ENCODE measurements at places on chromosomes 12 and 14. TPM values are rescaled to one million over a fixed set of nuclear protein-coding genes. Genes with fewer than 3 reads are reported as not detected.

The PRKD1 gene
- not detected for total RNA-seq

The SOAT2 gene
- 6.7 TPM for total RNA-seq

GRCh38 chr12:117085318-117085947 lies 13.8 kb downstream of the TESC start:
- H3K4me3 ChIP-seq: no peak overlapping the region
- H3K36me3 ChIP-seq: peaks cover 12% of the 10 kb centered on the region

The CLEC1B gene
- not detected for total RNA-seq

The SLC6A12 gene
- not detected for total RNA-seq

The SPTB gene
- 0.07 TPM for total RNA-seq

DNA sequence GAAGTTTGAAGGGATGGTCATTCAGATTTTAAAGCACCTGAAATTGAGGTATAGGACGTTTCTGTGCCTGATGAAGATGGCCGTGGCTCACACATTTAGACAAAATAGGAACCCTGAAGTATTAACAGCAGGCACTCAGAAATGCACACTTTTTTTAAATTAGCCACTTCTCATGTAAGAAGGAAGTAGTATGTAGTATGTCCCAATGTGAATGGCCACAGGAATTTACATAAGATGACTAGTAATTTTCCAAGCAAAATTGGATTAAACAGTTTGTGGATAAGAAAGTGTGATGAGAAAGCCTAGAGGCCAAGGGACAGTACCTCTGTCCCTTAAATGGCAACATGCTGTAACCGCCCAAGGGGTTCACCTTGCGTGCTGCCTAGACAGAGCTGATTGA lies 1.8 kb upstream of the MIS18BP1 start:
- peak overlapping the region; percentile 91 for H3K4me3 ChIP-seq
- peak overlapping the region; percentile 96 for H3K27ac ChIP-seq
- peaks cover 24% of the 10 kb centered on the region for H3K4me1 ChIP-seq
- H3K36me3 ChIP-seq: peaks cover 15% of the 10 kb centered on the region
- no peaks in the 10 kb centered on the region for H3K27me3 ChIP-seq

GRCh38 chr12:10849425-10849878 lies at the start of gene PRR4:
TSS of gene PRR4 (minus strand) at chr12:10849475. CDS start at chr12:10849437, 38 bp downstream.
- peaks cover 35% of the 10 kb centered on the region for H3K4me1 ChIP-seq
- DNase-seq: peak; percentile 52
- no peaks in the 10 kb centered on the region for H3K27me3 ChIP-seq
- H3K4me3 ChIP-seq: no peak within 1 kb of the TSS
- peaks cover 11% of the 10 kb centered on the region for H3K36me3 ChIP-seq
- H3K27ac ChIP-seq: no peak within 1 kb of the TSS

DNA sequence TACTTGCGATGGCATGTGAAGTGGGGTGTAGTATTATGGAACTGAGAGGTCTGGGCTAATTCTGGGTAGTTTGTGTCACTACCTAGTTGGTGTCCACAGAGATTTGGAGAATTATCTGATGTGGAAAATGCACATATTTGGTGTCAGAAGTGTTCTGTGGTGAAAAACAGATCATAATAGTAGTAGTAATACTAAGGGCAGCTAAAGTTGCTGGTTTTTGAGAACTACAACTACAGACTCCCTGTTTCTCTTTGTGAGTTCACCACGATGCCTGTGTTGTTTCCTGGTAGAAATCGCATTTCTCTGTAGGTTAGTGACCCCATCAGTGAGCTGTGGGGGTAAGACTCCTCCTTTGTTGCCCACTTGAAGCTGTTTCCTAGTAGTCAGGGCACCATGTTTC lies 206.5 kb downstream of the FUT8 start:
- H3K27ac ChIP-seq: no peak overlapping the region
- H3K27me3 ChIP-seq: no peaks in the 10 kb centered on the region
- peaks cover 17% of the 10 kb centered on the region for H3K36me3 ChIP-seq
- no peak overlapping the region for H3K4me3 ChIP-seq

GRCh38 chr12:8829125-8829518 lies 6.7 kb downstream of the A2ML1 start:
- no peaks in the 10 kb centered on the region for H3K36me3 ChIP-seq
- peaks cover 4% of the 10 kb centered on the region for H3K4me1 ChIP-seq
- DNase-seq: no peak
- no peak overlapping the region for H3K27ac ChIP-seq
- H3K4me3 ChIP-seq: no peak overlapping the region

The RAB35 gene
- total RNA-seq: 38.2 TPM

GRCh38 chr12:105349138-105349537 lies 18.6 kb downstream of the C12orf75 start:
- H3K4me1 ChIP-seq: peaks cover 23% of the 10 kb centered on the region
- no peak overlapping the region for H3K27ac ChIP-seq
- DNase-seq: no peak
- no peak overlapping the region for H3K4me3 ChIP-seq
- peaks cover 2% of the 10 kb centered on the region for H3K36me3 ChIP-seq

The KRT85 gene
- total RNA-seq: not detected

The LIN7A gene
- total RNA-seq: not detected

- no peaks in the 10 kb centered on the region for H3K27me3 ChIP-seq
- H3K4me3 ChIP-seq: peak overlapping the region; percentile 89
- DNase-seq: peak; percentile 52
- H3K4me1 ChIP-seq: peaks cover 33% of the 10 kb centered on the region
- peak overlapping the region; percentile 53 for H3K27ac ChIP-seq
- H3K36me3 ChIP-seq: peaks cover 17% of the 10 kb centered on the region
Measured at GRCh38 chr12:123971770-123972456, 718 bp downstream of the CCDC92 start.

The MMP17 gene
- not detected for total RNA-seq

DNA sequence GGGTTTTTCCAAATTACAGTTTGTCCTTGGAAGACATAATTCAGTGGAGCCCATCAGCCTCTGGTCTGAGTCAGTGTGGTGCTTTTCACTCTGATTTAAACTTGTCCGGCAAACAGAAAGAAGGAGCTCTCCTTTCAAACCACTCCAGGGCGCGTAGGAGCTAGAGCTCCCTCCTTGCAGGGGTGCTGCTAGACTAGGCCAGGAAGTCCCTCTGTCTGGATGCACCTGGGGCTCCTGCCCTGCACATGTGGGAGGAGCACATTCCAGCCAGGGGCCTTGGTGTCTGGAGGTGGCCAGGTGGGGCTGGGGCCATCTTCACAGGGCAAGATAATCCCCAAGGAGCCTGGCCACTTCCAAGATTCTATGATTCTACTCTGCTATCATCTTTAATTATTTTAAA lies 3.1 kb downstream of the SERPINA3 start:
- H3K27ac ChIP-seq: no peak overlapping the region
- H3K27me3 ChIP-seq: no peaks in the 10 kb centered on the region
- H3K4me3 ChIP-seq: no peak overlapping the region

- H3K27me3 ChIP-seq: peaks cover 29% of the 10 kb centered on the region
- H3K4me1 ChIP-seq: peaks cover 12% of the 10 kb centered on the region
- no peak for DNase-seq
Measured at GRCh38 chr12:75591628-75592027, 80.2 kb upstream of the KRR1 start.

- no peaks in the 10 kb centered on the region for H3K4me1 ChIP-seq
- H3K27me3 ChIP-seq: no peaks in the 10 kb centered on the region
- H3K27ac ChIP-seq: no peak overlapping the region
- H3K4me3 ChIP-seq: no peak overlapping the region
- H3K36me3 ChIP-seq: peaks cover 2% of the 10 kb centered on the region
- no peak for DNase-seq
Measured at GRCh38 chr12:3647504-3647903, 105.4 kb downstream of the CRACR2A start.

The AQP6 gene
- not detected for total RNA-seq

DNA sequence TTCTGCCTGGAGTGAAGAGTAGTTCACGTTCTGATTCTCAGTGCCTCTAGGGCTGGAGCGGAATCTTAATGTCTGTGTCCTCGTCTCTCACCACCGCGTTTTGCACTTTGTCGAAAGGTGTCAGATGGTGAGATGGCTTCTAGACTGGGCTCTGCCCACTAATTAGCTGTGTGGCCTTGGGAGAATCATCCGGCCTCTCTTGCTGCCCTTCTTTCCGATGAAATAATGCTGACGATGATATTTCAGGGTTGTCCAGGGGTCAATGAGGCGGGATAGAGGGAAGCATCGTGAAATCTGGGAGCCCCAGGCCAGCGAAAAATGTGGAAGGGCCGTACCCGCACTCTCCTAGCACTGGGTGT lies 811 bp upstream of the GALNT16 start:
- no peak for DNase-seq
- no peaks in the 10 kb centered on the region for H3K36me3 ChIP-seq
- H3K4me3 ChIP-seq: peak overlapping the region; percentile 3
- H3K27ac ChIP-seq: no peak overlapping the region

The LMO3 gene
- total RNA-seq: not detected

GRCh38 chr12:125284945-125285685 lies 219.9 kb downstream of the AACS start:
- H3K27me3 ChIP-seq: peaks cover 11% of the 10 kb centered on the region
- H3K36me3 ChIP-seq: no peaks in the 10 kb centered on the region
- no peak for DNase-seq
- H3K27ac ChIP-seq: no peak overlapping the region
- no peak overlapping the region for H3K4me3 ChIP-seq
- H3K4me1 ChIP-seq: peaks cover 4% of the 10 kb centered on the region

DNA sequence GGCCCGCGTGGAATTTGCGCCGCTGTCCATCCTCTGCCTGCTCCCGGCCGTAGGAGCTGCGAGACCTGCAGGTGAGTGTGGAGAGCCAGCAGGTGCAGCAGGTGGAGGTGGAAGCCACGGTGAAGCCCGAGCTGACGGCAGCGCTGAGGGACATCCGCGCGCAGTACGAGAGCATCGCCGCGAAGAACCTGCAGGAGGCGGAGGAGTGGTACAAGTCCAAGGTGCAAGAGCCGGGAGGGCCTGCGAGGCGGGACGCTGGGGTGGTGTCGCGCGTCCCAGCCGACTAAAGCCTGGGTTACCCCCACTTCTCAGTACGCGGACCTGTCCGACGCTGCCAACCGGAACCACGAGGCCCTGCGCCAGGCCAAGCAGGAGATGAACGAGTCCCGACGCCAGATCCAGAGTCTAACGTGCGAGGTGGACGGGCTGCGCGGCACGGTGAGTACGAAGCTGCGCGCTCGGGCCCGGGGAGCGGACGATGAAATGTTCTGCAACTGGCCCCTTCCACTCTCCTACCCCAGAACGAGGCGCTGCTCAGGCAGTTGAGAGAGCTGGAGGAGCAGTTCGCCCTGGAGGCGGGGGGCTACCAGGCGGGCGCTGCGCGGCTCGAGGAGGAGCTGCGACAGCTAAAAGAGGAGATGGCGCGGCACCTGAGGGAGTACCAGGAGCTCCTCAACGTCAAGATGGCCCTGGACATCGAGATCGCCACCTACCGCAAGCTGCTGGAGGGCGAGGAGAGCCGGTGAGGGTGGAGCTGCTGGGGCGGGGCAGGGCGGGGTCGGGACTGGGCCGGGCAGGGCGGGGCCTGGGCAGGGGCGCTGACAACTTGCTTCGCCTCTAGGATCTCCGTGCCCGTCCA lies 2.1 kb downstream of the PRPH start:
- DNase-seq: peak; percentile 41
- peaks cover 13% of the 10 kb centered on the region for H3K4me1 ChIP-seq

The NYNRIN gene
- 0.05 TPM for total RNA-seq

Measured in activated CD8-positive, alpha-beta T cell treated with anti-CD3 and anti-CD28 coated beads for 36 hours (primary cell).